Hematopoietic multipotent progenitor cell treated with erythropoietin and hydrocortisone succinate and interleukin-3 and kit ligand, for 8 days (in vitro differentiated cells): ENCODE measurements at places on chromosomes 2 and 18.

- DNase-seq: no peak
These were observed 153.4 kb downstream of the SH3RF3 start for GRCh38 chr2:109282360-109282759.

DNA sequence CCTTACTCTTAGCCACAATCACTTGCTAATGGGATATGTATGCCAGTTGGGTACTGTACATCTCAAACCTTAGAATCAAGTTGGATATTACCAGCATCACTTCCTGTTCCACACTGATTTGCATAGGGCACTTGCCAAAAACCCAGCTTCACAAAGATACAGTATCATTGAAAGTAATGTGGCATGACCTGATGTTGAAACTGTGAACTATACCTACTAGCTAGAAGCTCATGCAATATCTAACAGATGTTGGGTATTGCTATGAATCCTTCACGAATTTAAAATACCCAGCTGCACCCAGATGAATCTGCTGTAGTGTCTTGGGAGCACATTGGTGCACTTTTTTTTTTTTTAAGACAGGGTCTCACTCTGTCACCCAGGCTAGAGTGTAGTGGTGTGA lies 6.5 kb upstream of the STAMBP start:
- DNase-seq: no peak

DNA sequence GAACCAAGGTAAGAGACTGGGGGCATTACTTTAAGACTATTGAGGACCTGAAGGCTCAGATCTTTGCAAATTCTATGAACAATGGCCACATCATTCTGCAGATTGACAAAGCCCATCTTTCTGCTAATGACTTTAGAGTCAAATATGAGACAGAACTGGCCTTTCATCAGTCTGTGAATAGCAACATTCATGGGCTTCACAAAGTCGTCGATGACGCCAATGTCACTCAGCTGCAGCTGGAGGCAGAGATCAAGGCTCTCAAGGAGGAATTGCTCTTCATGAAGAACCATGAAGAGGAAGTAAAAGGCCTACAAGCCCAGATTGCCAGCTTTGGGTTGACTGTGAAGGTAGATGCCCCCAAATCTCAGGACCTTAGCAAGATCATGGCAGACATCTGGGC lies 43.8 kb upstream of the SLC4A10 start:
- DNase-seq: no peak

GRCh38 chr2:198173242-198173641 lies 368.8 kb downstream of the PLCL1 start:
- DNase-seq: no peak

- no peak for DNase-seq
These were observed 10.4 kb upstream of the KLHL30 start for GRCh38 chr2:238128061-238128440.
